ENCODE measurements at places on chromosomes 11 and 22.
A peak's percentile ranks its signal among the peaks of the same experiment; 100 is the strongest.

GRCh38 chr22:43474161-43475101 lies 62.6 kb downstream of the MPPED1 start:
- DNase-seq = no peak

GRCh38 chr22:37704645-37705044 lies 7.8 kb downstream of the TRIOBP start:
- DNase-seq = no peak

DNA sequence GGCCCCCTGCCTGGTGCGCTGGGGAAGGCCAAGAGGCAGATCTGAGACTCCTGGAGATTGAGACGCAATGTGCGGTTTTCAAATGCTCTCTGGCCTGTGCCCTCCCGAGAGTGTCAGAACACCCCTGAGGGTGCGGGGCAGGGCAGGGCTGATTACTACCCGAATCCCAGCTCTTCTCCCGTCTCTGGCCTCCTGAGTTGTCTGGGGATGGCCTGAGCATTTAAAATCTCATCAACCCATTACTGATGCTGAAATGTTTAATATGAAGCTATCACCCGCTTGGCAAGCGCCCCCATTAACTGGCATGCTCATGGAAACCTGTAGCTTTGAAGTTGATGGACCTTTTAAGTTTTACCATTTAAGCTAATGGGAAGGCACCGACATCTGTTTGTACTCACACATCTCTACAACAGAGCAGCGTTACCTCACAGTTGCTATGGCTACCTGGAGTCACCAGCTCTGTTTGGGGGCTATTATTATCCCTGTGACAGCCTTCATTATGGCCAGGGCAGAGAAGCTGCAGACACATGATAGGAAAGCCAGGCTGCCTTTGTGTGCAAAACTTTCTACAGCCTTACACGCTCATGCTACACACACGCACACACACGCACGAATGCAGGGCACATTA lies 3.6 kb upstream of the MB start:
- DNase-seq = no peak

DNA sequence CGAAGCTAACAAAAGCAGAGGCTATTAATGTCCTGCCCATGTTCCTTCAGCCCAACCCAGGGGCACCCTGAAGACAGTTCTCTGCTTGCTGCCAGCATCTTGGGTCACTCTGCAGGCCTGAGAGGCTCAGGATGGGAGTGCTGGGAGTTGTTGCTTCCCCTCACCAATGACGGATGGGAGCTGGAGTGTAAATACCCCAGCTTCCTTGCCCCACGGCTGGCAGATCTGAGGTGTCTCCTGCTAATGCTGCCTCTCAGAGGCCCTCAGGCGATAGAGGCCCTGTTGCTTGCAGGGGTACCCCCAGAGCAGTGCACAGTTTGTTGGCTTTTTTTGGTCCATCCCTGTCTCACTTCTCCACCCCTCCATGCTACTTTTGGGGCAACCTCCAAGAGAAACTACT lies 32.9 kb downstream of the IFT27 start:
- DNase-seq = no peak

DNA sequence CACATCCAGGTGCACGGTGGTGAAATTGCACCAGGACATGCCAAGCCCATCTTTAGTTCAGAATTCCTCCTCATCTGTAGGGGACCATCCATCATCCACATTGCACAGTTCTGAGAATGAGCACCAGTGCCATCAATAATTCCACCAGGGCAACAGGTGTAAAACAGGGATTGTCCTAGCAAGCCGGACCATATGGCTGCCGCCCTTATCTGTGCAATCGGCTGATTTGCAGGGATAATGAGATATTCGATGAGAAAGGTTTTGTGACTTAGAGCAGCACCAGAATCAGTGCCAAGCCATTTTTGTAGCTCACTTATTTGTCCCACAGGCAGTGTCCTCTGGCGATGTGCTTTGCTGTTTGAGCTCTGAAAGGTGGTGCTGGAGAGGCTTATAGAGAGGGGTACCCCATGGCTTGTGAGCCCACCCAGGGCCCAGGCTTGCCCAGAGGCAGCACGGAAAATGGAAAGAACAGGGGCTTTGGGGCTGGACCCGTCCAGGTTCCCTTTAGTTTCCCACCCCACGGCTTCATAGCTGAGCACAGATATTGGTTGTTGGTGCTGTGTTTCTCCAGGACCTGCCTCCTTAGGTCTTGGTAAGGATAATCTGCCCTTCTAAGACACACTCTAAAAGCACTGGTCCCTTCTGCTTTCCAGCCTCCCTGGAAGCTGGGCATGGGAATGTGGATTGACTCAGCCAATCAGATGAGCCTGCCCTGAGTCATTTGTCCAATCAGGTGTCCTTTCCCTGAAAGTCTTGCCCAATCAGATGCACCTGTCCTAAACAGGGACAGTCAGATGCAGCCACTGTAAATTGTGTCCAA lies 84.0 kb upstream of the SHANK2 start:
- DNase-seq = no peak

GRCh38 chr11:101552888-101553287 lies 30.9 kb downstream of the TRPC6 start:
- no peak for DNase-seq

- DNase-seq = no peak
These were observed 43.5 kb downstream of the MIAT start for GRCh38 chr22:26700886-26701285.

- no peak for DNase-seq
These were observed 14.9 kb upstream of the FXYD2 start for GRCh38 chr11:117839380-117839881.

DNA sequence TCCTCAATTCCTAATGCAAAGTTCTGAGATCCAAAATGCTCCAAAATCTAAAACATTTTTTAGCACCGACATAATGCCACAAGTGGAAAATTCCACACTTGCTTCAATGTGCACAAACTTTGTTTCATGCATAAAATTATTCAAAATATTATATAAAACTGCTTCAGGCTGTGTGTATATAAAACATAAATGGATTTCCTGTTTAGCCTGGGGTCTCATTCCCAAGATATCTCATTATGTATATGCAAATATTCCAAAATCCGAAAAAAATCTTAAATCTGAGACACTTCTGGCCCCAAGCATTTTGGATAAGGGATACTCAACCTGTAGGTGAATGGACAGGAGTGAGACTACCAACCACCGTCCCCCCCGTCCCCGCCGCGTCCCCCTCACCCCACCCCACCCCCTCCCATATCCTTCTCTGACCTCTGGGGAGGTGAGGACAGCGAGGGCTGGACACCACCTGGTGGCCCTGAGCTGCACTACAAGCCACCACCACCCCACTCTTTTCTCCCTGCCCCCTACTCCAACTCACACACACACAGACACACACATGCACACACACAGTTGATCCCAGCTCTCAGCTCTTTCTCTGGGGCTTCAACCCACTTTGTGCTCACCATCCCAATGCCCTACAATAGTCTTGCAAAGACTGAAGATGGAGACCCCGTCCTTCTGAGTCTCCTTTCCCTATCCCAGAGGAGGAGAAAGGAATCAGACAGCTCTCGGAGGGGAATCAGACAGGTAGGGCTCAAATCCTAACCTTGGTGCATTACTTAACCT lies 101.0 kb downstream of the PDE2A start:
- peak; percentile 77 for DNase-seq

DNA sequence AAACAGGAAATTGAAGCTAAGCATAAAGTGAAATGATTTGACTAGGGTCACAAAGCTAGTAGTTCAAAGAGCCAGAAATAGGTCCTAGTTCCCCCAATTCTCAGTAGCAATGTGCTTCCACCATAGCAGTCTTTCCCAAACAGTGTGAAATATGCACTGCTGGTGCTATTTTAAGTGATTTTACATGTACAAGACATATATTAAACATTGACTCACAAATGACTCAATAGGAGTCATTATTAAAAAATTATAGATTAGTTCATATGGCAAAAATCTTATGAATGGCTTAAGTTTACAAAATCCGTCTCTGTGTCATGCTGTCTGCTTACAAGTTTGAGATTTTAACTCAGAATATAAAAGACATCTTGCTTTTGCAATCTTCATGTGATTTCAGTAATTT lies 21.4 kb downstream of the KIF18A start:
- no peak for DNase-seq

- no peak for DNase-seq
These were observed 21.9 kb upstream of the PPP2R1B start for GRCh38 chr11:111788051-111788450.

DNA sequence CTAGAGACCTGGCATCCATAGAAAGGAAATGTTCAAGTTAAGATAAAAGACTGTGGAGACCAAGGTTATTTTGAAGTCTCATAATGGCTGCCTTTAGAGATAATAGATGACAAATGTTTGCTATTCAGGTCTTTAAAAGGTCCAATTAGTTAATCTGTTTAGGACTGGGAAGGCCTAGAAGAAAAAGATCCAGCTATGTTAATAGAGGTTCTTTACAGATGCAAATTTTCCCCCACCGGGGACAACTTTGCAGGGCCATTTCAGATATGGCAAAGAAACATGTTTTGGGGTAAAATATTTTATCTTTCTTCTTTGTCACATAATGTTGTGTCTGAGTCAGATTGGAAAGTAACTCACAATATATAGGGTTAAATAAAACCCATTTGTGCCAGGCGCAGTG lies 3.1 kb upstream of the APOBEC3G start:
- no peak for DNase-seq

GRCh38 chr11:115958089-115959000 lies 454.1 kb upstream of the CADM1 start:
- no peak for DNase-seq

DNA sequence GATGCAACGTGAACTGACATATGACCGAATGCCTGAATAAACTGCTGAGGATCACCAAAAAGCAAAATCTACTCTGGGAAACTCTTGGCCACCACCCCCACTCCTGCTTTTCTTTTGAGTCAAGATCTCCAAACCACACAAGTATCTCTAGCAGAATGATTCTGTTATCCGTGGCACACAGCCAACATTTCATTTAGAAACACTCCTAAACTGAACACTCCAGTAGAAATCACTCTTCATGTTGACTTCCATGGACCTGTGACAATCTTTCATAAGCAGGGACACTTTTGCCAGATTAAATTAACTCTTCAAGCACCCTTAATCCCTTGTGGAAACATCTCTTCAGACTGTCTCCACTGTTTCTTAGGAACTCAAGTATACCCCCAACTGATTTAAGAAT lies 44.4 kb downstream of the VSIG10L2 start:
- DNase-seq = no peak

GRCh38 chr22:19132153-19132552 lies 1.0 kb downstream of the TSSK2 start:
- no peak for DNase-seq

GRCh38 chr11:118618115-118618990 lies 10.9 kb downstream of the PHLDB1 start:
- no peak for DNase-seq

GRCh38 chr11:30983143-30983542 lies 386.4 kb downstream of the DCDC1 start:
- DNase-seq = no peak

DNA sequence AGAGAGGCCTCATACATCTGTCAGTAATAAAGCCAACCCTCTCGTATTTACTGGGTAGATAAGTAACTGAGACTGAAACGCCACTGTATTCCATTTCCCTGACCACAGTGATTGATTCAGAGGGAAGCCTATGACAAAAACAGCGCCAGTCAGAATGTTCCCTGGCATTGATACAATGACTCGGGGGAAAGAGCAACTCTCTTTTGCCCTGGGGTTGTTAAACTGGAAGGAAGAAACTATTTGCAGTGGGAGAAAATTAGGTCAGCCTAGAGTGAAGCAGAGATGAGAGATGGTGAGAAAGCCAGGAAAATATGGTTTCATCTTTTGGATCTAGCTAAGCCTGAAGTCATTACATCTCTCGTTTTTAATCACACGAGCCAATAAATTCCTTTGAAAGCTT lies 48.6 kb upstream of the RBFOX2 start:
- DNase-seq = no peak

DNA sequence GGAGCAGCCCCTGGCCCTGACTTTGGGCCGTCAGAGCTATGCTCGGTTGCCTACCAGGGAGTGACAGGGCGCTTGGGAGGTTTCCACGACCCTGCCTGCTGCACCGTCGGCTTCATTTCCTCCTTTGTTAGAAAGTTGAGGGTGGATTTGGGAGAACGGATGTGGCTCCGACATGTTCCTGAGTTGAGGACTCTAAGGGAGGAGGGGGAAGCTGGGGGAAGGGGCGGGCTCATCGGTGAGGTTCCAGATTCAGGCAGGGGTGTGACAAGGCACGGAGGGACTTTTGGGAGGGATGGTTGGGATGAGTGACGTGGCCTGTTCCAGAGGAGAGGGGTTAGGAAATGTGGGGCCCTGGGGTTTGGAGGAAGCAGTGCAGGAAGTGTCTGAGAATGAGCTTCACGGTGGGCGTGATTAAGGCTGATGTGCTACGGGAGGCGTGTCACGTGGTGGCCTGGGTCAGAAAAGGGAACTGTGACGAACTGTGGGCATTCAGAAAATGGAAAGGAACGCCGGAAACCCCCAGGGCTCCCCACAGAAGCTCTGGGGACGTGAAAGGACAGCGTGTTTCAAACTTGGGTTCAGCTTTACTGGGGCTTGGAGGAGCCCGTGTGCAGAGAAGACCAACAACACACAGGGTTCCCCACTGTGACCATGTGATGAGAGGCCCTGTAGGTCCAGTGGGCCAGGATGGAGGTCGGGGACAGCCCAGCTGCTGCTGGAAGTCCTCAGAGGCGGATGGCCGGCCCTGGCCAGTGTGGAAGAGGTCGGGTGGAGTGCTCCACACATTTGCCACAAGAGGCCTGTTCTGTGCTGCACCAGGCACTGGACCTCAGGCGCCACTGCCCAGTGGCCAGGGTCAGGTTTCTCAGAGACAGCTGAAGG lies 2.8 kb downstream of the PARVB start:
- DNase-seq = no peak

GRCh38 chr11:23767576-23767975 lies 729.3 kb upstream of the LUZP2 start:
- no peak for DNase-seq

- no peak for DNase-seq
These were observed 2.0 kb downstream of the DUSP8 start for GRCh38 chr11:1570001-1570453.

DNA sequence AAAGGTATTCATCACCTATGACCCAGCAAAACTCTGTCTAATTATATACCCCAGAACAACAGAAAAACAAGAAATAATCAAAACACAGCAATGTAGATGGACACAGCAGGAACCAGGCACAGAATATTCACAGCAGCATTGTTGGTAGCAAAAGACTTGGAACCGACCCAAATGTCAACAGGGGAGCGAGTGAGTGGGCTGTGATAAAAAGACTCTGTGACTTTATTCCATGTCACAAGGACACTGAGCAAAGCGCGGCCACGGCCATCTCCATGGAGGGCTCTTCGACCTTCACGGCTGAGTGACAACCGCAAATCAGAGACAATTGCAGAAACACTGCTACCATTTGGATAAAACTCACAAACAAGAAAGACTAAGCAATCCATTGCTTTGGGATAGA lies 1373.1 kb downstream of the TBC1D22A start:
- DNase-seq = no peak

GRCh38 chr11:77413850-77414460 lies 59.9 kb downstream of the PAK1 start:
- DNase-seq = no peak
